ENCODE measurements at places on chromosomes 7 and 10.
A peak's percentile ranks its signal among the peaks of the same experiment; 100 is the strongest.

DNA sequence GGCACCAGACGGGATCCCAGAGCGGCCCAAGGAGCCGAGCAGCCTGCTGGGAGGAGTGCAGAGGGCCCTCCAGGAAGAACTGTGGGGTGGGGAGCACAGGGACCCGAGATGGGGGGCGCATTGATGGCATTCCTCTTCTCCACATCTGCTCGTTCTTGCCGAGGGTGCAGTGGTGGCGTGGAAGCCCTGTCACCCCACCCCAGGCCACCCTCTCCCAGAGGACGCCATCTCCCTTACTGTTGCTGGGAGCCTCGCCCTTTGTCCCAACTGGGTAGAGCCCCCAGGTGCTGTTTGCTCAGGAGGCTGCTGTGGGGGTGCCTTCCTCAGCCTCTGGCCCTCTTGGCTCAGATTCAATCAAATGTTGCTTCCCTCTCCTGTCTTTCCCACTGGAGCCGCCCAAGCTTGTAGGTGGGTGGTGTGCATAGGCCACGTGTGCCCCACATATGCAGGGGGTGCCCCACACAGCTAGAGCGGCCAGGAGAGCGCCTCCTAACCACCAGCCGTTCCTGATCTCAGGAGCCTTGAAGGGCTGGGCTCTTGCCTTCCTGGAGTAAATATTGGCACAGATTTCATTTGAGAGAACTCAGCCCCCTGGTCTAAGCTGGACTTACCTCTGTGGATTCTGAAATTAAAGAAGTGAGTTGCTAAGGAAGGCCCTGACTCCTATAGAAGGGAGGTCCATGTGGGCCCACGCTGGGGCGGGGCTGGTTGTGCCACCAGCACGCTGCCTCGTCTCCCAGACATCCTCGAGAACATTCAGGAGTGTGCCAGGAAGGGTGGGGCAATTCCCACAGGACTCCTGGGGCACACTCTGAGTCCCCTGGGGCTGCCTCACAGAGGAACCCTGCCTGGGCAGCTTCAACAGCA, 39.2 kb downstream of the ZNF467 start:
- no peak for DNase-seq

- no peak for DNase-seq
Observed at GRCh38 chr10:89494068-89494467, 41.3 kb downstream of the SLC16A12 start.

- no peak for DNase-seq
Observed at GRCh38 chr10:115860182-115861107, 412.6 kb downstream of the GFRA1 start.

- no peak for DNase-seq
Observed at GRCh38 chr7:148261996-148262688, 328.4 kb upstream of the C7orf33 start.

DNA sequence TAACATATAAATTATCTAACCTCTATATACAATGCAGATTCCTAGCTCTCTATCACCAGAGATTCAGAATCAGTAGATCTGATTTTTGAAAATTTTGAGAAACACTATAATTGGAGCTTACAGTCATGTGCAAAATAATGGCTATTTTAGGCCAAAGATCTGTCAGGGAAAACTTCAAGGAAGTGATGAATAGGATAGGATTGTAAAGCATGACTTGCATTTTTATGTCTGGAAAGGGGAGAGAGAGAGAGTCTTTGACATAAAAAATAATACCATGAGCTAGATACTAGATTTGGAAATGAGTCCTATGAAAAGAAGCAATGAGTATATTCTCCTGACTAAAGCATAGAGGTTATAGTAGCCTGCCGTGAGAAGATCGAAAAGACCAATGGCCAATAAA, 181.1 kb downstream of the SDHAF3 start:
- DNase-seq, result peak; percentile 31

DNA sequence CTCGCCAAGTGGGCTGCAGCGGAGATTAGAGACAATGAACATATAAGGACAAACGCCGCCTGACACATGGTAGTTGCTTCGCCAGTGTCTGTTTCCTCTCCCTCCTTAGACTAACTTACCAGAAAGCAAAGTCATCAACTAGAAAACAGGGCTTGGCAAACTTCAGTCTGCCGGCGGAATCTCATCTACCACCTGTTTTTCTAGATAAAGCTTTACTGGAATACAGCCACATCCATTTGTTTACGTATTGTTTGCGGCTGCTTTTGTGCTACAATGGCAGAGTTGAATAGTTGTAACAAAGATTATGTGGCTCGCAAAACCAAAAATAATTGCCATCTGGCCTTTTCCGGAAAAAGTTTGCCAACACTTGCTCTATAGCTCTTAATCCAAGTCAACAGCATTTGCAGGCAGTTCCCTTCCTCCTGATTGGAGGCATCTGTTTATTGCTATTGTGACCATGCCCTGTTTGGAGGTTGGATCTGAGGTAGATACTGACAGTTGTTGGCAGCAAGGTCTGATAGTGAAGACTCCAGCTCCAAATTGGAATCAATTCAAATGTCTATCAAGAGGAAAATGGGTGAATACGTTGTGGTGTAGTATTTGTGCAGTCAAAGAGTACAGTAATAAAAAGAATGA, 260.6 kb downstream of the POU6F2 start:
- no peak for DNase-seq

DNA sequence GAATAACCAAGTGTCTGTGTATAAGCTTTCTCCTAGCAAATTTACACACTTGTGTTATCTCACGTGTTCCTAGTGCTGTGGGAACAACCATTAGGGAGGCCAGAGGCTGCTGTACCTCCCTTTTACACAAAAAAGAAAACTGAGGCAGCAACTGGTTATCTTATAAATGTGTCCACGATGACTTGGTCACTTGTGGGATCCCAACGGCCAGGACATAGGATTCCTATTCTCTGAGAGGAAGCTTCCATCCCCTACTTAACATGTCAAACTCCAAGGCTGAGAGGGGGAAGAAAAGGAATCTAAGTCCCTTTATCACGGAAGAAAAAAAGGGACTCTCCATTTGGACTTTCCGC, 484 bp downstream of the ZNF438 start:
- DNase-seq, result no peak

DNA sequence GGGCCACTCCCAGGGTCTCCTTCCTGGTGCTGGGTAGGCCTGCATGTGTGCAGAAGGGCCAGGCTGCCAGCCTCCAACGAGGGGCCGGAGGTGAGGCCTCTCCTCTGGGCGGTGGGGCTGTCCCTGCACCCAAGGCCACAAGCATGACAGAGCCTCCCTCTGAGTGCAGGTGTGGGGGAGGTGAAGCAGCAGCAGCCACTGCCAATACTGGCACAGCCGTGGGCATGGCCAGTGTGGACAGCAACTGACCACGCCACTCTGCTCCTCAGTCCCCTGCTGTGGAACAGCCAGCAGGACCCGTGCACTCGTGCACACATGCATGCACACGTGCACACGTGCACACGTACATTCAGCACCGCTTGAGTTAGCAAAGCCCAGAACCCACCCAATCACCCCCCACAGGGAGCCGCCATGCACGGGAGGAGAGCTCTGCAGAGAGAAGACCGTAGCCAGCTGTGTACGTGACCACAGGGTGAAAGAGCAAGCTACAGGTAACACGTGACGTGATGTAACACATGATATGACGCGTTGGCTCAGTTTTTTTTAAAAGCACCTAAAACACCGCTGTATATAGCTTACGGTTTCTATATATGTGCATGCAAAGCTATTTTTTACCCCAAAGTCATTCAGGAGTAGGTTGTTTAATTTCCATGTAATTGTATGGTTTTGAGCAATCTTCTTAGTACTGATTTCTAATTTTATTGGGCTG, 23.1 kb downstream of the PAPOLB start:
- no peak for DNase-seq

DNA sequence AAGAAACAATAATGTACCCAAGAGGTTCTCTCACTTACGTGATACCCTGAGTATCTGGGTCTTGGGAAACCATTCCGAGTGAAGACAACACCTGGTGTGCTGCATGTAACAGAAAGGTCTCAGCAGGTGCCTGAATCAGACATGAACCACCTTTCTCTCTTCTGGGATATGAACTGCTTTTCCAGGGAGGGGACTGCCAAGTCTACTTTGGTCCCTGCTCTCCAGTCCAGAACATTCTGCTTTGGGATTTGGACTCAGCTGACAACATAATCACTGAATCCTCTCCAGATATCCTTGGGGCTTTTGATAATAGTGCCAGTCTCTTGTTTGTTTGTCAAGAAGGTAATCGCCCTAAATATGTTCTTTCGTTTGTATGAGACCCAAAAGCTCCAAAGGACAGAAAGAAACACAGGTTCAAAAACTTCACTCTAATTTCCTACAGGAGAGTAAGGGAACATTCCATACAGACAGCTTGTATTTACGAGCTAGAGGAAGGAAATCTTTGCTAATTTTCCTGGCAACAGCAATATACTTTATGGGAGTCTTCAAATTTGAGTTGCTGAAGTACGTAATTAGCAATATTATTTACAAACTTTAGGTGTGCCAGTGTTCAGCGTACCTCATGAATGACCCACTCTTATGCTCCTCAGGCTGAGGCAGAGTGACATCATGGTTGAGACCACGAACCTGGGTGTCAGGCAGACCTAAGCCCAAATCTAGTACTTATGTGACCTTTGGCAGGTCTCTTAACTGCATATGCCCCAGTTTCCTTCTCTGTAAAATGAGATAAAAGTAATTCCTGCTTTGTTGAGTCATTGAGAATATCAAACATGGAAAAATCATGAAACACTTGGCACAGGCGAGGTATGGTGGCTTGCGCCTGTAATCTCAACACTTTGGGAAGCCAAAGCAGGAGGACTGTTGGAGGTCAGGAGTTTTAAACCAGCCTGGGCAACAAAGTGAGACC, 5.4 kb downstream of the ABLIM1 start:
- no peak for DNase-seq

GRCh38 chr7:77935652-77936348, 137.2 kb downstream of the PHTF2 start:
- peak; percentile 7 for DNase-seq

DNA sequence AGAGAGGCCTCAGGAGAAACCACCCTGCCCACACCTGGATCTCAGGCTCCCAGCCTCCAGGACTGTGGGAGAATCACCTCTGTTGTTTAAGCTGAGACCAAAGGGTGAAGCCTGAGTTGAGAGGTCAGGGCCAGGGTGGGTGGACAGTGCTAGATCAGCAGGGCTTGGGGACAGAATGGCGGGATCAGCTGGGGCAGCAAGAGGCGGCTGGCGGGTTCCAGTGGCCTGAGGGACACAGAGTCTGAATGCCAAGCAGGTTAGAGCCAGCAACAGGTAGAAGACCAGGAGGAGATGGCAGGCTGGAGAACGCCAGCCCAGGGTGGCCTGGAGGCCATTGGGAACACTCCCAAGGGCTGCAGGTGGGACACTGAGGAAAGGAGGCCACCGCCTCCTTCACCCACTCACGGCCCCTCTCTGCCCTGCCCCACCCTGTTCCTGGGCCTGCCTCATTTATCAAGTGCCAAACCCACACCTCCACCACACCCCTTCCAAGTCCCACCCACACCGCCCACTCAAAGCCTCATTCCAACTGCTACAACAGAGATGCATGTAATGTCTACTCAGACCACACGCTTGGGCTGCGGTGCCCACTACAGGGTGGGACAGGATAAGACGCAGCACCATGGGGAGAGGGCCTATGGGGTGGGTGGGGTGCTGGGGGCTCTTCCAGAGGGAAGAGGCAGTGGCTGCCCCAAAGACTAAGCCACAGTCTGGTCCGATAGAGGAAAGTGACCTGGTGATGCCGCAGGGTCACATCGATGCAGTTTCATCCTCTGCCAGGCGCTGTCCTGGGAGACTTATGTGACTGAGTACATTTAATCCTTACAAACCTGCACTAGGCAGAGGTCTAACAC, 173.9 kb downstream of the TNS3 start:
- DNase-seq, result no peak
